ENCODE measurements at places on chromosomes 4 and X.
A peak's percentile ranks its signal among the peaks of the same experiment; 100 is the strongest.

DNA sequence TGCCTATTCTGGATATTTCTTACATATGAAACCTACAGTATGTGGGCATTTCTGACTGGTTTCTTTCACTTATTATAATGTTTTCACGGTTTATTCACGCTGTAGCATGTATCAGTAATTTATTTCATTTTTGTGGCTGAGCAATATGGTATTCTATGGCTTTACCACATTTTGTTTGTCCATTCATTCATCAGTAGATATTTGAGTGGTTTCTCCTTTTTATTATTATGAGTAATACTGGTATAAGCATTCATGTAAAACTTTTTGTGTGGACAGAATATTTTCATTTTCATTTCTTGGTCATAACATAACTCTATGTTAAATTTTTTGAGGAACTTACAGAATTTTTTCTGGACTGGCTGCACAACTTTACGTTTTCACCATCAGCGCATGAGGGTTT lies 122.7 kb upstream of the PABPC5 start:
- DNase-seq = no peak

- no peak for DNase-seq
Observed at GRCh38 chrX:17038277-17038676, 91.8 kb downstream of the REPS2 start.

DNA sequence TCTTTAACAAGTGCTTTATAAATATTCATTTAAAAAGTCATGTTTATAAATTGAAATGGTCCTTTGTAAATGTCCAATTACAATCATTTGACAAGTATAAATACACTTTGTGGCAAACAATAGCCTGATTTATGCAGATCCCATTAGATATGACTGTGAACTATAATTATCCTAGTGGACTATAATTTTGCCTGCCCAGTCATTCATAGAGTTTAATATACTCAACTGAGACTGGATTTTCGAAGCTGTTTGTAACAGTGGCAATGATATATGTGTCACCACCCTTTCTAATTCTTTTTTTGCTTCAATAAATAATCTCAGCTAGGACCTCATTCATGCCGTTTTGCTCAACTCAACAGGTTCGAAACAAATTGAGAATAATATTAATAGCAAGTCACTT lies 732.0 kb downstream of the PCDH18 start:
- DNase-seq = peak; percentile 93

- peak; percentile 69 for DNase-seq
Observed at GRCh38 chrX:13487731-13488505, 81.5 kb upstream of the EGFL6 start.

DNA sequence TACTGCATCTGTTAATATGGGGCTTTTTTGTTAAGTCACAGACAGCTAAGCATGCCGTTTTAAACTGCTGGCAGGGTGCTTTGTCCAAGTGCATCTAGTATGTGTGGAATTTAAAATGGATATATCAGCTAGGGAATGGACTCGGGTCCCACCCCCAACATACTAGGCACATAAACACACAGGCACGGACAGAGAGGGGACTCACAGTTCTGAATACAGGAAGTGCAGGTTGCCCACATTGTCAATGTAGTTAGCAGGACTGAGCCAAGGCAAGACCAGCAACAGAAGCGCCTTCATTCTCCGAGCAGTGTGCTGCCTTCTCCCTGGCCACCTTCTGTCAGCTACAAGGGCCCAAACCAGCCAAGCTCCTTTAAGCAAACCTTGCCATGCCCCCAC lies 33.6 kb downstream of the LNX1 start:
- no peak for DNase-seq

DNA sequence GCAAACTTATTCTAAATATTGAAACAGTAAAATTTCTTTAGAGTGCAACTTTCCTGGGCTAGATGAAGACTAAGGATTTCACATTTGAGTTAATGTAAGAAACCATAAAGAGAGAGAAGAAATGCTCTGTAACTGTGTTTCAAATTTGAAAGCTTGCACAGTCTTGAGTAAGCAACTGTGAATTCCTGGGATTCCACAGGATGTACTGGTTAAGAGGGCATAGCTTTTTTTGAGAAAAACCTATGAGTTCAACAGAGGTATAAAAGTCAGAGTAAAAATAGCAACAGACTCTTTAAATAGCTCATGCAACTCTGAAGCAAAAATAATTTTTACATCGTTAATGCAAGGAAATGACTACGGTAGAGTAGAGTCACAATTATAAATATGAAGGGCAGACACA lies 25.5 kb downstream of the ZNF330 start:
- no peak for DNase-seq

GRCh38 chrX:129678614-129679195 lies 23.9 kb upstream of the APLN start:
- DNase-seq = no peak

GRCh38 chr4:147811878-147812277 lies 80.0 kb downstream of the ARHGAP10 start:
- no peak for DNase-seq

- no peak for DNase-seq
Observed at GRCh38 chr4:41509451-41509866, 28.5 kb upstream of the LIMCH1 start.

GRCh38 chr4:20026456-20026855 lies 225.2 kb upstream of the SLIT2 start:
- DNase-seq = no peak

GRCh38 chrX:34559325-34559724 lies 97.8 kb downstream of the TMEM47 start:
- no peak for DNase-seq

DNA sequence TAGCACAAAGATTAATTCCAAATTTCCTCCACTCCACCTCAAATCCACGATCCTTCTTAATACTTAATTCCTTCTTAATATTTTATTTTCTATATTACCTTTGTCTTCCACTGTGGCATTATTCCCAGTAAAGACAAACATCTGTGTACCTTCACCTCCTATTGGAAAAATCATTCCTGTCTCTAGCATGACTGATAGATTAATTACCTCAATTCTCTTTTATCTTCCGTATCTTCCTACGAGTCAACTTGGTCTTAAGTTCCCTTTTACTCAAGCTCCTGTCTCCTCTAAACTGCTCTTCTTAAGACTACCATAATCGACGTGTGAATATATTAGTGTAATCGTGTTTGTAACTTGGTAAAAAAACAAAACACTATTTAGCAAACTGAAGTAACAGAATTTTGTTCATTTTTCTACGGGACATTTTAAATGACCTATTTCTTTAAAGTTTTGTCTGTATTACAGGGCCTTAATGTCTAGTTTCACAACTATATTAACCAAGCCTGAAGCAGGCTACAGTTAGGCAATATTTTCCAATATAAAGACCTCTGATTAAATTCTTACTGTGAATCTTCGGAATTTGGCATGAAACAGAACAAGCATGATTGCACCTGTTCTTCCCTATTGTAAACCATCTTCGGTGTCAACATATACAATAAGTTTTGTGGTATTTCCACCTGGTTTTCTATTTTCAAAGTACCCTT lies 1.1 kb upstream of the USP38 start:
- DNase-seq = peak; percentile 30

GRCh38 chrX:8232406-8232805 lies 61.3 kb upstream of the VCX2 start:
- no peak for DNase-seq

DNA sequence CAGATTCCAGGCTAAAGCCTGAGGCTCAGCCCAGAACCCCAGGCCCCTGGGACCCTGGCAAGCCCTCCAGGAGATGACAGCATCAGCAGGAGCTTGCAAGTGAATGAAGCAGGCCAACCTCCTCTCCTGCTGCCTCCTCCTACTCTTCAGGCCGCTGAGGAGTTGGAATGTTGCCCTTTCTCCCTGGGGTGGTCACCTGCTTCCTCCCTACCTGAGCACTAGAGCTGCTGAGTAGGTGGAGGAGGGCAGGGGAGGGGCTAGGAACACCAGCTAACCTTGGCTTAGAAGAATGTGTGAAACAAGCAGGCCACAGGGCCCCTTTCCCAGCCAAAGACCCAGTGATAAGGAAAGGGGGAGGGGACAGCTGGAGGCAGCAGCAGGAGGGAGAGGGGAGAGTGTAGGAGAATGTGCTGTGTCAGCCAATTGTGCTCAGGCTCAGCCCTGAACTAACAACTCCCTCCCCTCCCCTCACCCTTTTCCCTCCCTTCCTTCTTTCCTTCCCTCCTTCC lies 58.0 kb downstream of the PJA1 start:
- no peak for DNase-seq

DNA sequence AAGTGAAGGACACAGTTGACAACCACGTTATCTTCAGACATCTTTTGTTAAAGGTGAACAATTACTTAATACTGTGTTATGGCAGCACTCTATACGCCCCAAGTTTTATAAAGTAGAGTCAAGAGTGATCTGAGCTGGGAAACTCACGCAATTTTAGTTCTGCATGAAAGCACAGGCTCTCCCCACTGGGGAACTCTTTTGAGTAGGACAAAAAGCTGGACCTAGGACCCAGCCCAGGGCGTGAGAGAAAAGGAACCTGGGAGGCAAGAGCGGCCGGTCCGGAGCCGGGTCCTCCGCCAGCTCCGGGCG lies 152.6 kb upstream of the SLC4A4 start:
- DNase-seq = no peak

Data from NCI-H1417 treated with DMSO at 0.1 percent for 48 hours (cell line).